ENCODE measurements at places on chromosomes 5 and 9.

DNA sequence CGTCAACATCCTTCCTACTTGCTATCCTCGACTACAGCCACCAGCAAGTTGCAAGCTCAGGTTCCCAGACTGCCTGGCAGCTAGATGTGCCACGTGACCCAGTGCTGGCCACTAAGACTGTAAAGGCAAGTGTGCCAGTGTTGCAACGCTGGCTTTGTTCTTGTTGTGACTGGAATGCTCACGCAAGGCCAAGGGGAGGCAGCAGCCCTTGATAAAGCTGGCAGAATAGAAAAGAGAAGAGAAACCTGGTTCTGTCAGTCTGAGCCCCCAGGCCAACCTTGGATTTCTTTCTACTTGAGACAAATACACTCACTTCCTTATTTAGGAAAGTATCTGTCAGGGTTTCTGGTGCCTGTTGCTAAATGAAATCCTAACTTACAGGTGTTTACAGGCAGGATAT is 113.0 kb downstream of the KLHL3 start:
- DNase-seq = no peak

DNA sequence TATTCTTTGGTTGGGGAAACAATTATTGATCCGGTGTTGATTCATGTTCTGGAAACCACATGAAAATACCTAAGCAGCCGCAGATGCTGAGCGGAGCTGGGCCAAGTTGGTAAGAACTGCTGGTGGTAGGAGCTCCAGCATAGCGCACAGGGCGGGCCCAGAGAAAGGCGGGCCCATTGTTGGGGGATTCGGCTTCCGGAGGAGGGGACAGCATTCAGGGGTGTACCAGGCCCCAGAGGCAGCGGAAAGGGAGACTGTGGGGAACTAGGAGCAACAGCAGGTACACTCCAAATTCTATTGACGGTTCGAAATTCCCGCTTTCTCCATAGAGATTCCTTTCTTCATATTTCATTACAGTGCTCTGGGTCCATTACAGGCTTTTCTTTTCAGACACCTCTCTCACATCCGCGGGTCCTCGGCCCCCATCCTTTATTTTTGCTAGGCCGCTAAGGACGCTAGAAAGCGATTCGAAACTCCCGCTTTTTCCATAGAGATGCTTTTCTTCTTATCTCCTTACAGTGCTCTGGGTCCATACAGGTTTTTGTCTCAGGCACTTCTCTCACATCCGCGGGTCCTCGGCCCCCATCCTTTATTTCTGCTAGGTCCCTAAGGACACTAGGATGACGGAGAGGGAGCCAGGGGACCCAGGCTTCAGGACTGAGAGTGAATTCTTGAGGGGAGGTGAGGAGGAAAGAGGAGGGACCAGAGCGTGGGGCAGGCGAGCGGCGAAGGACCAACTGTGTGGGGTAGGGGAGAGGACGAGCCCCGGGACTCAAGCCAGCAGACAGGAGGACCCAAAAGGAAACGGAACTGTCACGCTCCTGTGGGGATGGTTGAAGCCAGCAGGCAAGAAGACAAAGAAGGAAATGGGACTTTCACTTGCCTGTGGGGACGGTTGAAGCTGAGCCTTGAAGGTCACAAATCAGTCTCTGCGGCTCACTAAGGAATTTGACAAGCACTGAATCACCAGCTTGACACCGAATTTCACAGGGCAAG is at the start of gene CCDC152:
Gene CCDC152 (plus strand): TSS at position 213 of the 996 bp plus-strand sequence. CDS start 2,304 bp downstream, outside the sequence.
- no peak for DNase-seq

- no peak for DNase-seq
Observed at GRCh38 chr5:15737871-15738664, 238.1 kb downstream of the FBXL7 start.

GRCh38 chr5:130571076-130571475 is 594.0 kb downstream of the HINT1 start:
- no peak for DNase-seq

DNA sequence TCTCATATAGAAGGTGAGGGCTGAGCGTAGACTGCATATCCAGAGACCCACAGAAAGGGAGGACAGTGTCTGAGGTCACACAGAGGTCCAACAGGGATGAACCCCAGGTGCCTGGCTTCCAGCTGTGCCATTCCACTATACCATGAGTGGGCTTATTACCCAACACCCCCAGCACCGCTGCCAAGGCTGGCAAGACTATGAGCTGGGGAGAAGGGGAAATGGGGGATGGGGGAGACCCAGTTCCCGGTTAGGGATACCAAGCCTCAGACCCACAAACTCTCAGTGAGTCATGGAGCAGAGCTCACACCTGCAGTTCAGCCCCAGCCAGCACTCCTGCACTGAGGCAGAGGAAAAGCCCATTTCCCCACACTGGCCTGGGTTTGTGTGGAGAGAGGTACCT is 106.4 kb downstream of the PSD2 start:
- no peak for DNase-seq

DNA sequence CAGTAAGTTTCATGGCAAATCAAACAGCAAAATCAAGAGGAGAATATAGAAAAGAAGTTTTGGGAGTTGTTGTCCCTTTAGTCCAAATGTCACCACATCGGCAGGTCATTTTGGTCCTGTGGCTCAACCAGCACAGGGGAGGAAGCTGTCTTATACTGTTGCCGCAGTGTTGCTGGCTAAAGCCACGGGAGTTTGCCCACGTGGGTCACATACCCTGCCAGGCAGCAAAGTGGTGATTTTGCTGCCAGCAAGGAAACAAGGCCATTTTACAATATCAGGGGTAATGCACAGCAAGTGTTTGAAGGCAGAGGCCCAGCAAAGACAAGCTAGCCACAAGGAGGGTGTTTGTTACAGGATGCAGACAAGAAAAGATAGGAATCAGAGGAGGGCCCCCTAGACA is 14.5 kb downstream of the GABRA6 start:
- DNase-seq = no peak

DNA sequence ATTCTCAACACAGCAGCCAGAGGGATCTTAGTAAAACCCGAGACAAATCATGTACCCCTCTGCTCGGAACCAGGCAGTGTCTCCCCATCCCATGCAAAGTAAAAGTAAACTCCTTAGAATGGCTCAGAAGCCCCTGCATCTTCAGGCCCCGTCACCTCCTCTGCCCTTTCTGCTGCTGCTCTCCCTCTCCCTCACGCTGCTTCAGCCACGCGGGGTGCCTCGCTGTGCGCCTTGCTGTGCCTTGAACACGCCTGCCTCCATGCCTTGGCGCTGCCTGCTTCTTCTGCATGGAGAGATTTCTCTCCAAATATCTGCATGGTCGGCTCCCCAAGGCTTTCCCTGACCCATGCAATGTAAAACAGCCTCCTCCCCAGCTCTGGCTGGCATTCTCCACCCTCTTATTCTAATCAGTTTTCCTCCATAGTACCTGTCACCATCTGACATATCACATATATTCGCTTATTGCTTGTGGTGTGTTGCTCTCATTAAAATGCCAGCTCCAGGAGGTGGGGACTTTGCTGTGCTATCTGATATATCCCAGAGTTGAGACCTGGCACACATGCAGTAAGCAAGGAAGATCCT is 8.0 kb downstream of the GPRIN1 start:
- no peak for DNase-seq

DNA sequence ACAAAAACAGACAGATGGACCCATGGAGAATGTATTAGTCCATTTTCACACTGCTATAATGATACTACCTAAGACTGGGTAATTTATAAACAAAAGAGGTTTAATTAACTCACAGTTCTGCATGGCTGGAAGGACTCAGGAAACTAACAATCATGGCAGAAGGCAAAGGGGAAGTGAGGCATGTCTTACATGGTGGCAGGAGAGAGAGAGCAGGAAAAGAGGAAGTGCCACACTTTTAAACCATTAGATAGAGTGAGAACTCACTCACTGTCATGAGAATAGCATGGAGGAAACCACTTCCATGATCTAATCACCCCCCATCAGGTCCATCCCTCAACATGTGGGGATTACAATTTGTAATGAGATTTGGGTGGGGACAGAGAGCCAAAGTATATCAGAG is 808.9 kb downstream of the CDH12 start:
- DNase-seq = no peak

GRCh38 chr9:76459694-76460635 is 983 bp downstream of the GCNT1 start:
- DNase-seq = peak; percentile 41

DNA sequence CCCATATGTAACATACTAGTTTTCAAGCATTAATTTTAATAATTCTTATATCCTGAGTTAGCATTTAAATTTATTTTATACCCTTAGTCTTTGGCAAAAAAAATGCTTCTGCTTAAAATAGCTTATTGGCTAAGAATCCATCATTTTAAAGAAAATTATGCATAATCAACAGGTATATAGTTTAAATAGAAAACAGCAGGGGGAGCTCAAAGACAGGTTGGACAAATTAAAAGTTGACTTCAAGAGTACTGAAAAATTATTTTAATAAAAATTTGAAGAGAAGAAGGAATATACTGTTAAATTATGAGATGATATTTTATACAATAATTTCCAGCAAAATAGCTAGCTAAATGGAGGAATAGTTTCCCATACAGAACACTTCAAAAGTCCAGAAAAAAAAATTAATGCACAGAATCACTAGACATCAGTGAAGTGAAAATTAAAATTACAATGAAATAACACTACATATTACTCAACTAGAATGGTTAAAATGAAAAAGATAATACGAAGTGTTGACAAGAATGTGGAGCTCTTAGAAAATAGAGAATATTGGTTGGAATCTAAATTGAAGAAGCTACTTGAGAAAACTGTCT is 387.1 kb downstream of the PDE4D start:
- DNase-seq = no peak

- DNase-seq = no peak
Observed at GRCh38 chr9:97905228-97905627, 17.1 kb downstream of the TRMO start.

DNA sequence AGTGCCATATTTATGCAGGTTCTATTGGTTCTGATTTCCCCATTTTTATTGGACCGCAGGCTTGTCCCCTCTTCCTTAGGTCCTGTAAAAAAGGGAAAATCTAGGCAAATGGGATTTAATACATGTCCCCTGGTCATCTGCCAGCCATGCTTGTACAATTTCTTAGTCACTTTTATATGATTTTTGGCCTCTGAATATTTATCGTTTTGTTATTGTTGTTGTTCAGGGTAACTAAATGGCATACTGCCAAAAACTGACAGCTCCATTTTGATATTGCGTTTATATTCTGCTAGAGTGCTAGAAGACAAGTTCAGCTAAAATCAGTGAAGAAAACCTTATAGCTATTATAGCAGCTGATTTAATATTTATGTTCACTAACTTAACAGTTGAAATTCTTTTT is 770.2 kb upstream of the FAM174A start:
- no peak for DNase-seq

- DNase-seq = peak; percentile 59
Observed at GRCh38 chr5:144187699-144188294, 17.1 kb downstream of the KCTD16 start.

DNA sequence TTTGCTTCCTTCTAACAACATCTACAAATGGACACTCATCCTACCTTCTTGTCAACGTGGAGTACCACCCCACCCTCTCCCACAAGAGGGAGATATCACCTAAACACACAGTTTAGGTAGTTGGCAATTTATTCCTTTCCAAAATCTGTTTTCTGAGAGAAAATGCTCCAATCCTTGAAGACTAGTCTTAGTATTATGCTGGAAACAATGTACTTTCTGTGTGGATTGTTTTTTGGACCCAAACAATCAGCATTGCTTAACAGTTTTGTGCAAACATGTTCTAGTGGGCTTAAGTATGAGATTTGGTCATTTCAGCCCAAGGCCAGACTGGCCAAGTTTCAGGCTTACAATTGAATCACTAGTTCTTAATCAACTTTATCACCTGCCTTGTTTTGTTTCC is 359.1 kb downstream of the ARHGEF28 start:
- DNase-seq = peak; percentile 20

DNA sequence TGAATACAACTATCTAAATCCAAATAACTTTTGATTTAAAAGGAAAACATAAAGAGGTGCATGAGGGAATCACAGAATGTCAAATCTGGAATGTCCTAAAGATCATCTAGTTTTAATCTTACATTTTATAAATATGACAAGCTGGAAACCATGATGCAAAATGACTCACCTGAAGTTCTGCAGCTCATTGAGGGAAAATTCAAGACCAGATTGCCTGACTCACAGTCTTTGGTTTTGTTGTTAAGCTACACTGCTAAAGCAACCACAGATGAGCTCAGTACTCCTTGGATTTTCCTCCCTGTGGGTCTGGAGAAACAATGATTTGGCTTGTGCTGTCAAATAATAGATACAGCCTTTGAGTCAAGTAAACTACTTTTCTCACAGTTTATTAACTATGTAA is 19.1 kb upstream of the EDIL3 start:
- DNase-seq = no peak

DNA sequence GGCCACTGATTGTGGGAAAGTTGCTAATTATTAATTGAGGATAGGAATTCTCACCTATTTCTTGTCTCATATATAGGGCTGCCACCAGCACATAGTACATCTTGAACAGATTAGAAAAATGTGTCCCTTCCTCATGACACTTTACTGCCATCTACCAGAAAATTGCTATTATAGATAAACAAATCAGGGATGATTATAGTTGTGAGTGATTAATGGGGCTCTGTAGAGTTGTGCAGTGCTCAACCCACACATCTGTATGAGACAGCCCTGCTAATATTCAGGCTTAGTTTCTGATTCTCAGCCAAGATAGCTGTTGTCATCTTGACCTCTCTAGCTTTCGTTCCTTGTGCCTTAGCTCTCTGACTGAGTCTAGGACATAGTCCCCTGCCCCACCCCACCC is 373.3 kb downstream of the TLE4 start:
- no peak for DNase-seq

DNA sequence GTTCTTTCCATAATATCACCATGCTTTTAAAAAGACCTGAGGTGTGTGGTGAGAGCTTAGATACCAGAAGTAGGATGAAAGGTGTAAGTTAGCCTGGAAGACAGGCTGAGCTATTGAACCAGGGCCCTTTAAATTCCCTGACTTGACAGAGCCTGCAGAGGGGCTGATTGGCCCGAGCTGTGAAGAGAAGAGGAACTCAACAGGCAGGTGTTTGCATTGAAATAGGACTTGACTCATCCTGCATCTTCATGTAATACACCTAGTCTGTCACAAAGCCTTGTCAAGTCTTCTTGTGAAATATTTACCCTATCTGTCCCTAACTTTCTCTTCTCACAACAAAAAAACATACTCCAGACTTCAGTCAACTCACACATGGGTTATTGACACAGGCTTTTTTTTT is 16.6 kb upstream of the ANP32B start:
- no peak for DNase-seq

GRCh38 chr9:105883847-105884246 is 189.5 kb downstream of the TMEM38B start:
- DNase-seq = no peak

- DNase-seq = no peak
Observed at GRCh38 chr5:57902095-57902494, 419.5 kb upstream of the ACTBL2 start.

Data from SHP77 treated with DMSO at 0.1 percent for 48 hours (cell line).